Left ventricle myocardium superior (tissue), 1 donor: ENCODE measurements at places on chromosomes 12 and 14. TPM values are rescaled to one million over a fixed set of nuclear protein-coding genes. Genes with fewer than 3 reads are reported as not detected.

Gene HOXC5
- not detected for total RNA-seq

Gene KCNC2
- not detected for total RNA-seq

Gene ARHGAP9
- total RNA-seq: 5.7 TPM

Gene KCNK13
- total RNA-seq: 4.5 TPM

Gene CLMN
- total RNA-seq: 8.9 TPM

Gene TRIM9
- total RNA-seq: 0.42 TPM

Gene SLCO1B1
- not detected for total RNA-seq

Gene HOXC13
- total RNA-seq: not detected

Gene IL26
- total RNA-seq: not detected

Gene CLEC9A
- total RNA-seq: not detected

Gene COCH
- total RNA-seq: 0.50 TPM

Gene KRT5
- total RNA-seq: 1.1 TPM

Gene KRT2
- total RNA-seq: not detected

Gene C12orf76
- total RNA-seq: 5.7 TPM
